ENCODE measurements at places on chromosomes 6 and 20.

DNA sequence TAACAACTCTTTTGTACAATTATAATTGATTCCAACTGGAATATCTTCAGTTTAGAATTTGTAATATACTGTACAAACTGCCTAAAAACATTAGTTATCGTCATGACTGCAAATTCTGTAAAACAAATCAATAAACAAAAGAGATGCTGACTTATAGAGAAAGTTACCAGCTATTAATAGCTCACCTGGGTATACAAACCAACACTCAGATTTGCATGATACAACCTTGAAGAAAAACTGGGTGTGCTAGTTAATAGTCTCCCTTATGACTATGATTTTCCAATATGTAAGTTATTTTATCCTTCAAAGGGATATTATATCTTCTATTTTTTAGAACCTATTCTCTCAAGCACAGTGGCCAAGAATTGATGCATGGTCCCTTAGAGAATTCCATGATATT is 698.5 kb downstream of the FRK start:
- DNase-seq = no peak

DNA sequence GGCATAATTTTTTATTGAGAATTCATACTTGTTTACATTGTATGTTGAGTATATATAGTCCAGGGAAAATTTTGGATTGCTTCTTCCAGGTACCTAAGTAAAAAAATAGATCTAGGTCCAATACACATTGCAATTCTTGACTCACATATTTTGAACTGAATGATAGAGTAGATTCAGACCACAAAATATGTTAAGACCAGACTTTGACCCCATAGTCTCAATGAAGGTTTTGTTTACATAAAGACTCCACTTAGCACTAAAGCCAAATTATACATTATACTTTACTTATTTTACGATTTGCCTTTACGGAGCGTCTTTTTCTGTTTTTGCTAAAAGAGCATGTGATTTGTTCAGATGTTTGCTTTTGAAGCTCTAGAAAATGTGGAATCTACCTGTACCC is 144.1 kb upstream of the PTCHD4 start:
- DNase-seq = no peak

DNA sequence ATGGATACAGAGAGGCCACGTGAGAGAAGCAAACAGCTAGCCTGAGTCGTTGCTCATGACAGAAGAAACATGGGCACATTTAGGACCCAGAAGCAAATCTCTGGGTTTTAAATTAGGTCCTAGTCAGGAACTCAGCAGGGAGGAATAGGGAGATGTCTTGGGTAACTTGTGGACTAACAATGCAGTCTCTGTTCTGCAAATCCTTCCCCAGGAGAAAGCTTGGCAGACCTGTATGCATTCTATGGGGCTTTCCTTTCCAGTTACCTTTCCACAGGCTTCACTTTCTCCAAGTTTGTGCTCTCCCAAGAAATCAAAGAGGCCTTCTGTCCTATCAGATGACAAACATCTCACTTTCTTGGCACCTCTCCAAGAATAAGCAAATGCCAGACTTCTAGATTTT is 47.2 kb upstream of the PLCB4 start:
- no peak for DNase-seq

DNA sequence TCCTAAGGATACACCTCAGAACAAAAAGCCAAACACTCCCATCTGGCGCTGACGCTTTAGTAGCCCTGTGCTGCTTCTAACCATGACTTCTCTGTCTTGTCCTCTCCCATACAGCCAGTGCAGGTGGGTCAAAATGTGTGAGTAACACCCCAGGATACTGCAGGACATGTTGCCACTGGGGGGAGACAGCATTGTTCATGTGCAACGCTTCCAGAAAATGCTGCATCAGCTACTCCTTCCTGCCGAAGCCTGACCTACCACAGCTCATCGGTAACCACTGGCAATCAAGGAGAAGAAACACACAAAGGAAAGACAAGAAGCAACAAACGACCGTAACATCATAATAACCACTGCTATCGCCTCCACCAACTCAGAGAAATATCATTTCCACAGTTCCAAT is 1.4 kb downstream of the DEFB132 start:
- no peak for DNase-seq

GRCh38 chr6:122116835-122117627 is 282.4 kb upstream of the HSF2 start:
- no peak for DNase-seq

GRCh38 chr6:131368198-131368911 is 204.7 kb upstream of the ARG1 start:
- DNase-seq = no peak

GRCh38 chr6:127267646-127268625 is 1.3 kb downstream of the RNF146 start:
- no peak for DNase-seq

DNA sequence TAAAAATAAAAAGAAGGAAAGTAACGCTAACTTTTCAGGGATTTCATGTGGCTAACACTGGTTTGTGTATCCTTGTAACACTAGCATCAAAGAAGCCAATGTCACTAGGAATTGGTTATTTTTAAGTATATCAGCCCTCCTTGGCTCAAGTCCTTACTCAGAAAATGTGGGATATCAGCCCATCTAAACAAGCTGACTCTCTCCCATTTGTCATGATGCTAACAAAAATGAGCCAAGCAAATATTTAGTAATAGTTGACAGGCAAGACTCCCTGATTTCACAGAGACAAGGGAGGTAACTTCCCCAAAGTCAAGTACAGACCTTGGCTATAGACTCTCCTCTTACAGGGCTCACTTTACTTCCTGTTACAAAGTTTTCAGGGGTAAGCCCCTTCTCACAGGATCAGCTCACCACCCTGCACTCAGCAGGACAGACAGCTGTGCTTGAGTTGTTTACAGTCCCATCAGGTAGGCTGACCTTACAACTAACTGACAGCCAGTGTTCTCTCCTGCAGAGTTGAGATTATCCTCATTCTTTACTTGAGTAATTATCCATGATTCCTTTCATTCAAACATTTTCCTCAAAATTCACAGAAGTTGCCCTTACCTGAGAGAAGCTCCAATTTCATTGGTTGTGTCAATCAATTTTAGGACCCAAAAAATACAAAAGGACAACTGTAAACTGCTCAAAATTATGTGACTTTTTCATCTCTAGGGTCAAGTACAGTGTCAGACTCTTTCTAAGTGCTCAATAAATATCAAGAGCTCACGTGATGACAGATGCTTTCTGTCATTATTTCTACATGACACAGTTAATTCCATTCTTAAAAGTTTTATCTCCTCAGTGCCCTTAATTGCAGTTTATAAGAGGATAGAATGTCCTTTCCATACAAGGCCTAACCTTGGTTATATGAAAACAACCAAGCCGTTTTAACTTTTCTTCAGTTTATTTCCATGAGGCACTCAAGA is 38.1 kb upstream of the BMP5 start:
- no peak for DNase-seq

- DNase-seq = no peak
Measured at GRCh38 chr6:151536188-151536479, 42.3 kb downstream of the CCDC170 start.

DNA sequence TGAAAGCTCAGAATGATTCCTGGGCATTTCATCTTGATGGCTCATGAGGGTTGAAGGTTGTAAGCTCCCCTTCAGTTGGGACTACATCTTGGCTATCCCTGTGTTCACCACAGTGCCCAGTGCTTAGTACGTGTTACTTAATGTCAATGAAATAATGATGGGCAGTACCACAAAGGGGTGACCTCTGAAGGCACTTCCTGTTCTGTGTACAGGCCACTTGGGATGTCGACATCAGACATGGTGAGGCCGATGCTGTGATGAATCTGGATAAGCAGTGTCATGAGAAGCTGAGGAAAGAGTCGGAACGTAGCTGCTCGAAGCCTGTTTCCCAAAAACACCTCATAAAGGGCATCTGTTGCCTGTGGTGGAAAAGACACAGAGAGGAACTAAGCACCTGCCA is 27.6 kb upstream of the RBL1 start:
- DNase-seq = no peak

- no peak for DNase-seq
Measured at GRCh38 chr20:53804920-53805894, 211.6 kb upstream of the ZNF217 start.

- DNase-seq = no peak
Measured at GRCh38 chr6:146269482-146269881, 240.6 kb downstream of the GRM1 start.

GRCh38 chr6:138724015-138724414 is 49.6 kb upstream of the CCDC28A start:
- DNase-seq = no peak

- no peak for DNase-seq
Measured at GRCh38 chr6:137266309-137266586, 47.1 kb upstream of the IFNGR1 start.

DNA sequence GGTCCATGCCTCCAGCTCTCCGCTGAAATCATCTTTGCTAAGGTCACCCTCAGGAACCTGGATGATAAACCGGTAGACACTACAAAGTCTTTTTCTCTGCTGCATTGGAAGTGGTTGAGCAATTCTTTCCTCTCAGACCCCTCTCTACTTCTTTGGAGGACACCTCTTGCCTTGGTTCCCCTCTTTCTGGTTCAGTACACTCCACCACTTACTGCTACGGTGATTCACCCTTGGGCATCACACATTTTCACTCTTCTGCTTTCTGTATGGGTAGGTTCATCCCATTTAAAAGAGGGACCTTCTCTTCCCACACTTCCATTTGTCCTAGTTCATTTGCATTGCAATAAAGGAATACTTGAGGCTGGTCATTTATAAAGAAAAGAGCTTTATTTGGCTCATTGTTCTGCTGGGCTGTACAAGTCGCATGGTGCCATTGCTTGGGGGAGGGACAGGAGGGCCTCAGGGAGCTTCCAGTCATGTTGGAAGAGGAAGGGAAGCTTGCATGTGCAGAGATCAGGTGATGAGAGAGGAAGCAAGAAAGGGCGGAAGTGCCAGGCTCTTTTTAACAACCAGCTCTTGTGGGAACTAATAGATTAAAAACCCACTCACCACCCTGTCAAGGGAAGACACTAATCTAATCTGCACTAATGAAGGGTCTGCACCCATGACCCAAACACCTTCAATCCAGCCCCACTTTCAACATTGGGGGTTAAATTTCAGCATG is 149.7 kb upstream of the TMEM170B start:
- no peak for DNase-seq

DNA sequence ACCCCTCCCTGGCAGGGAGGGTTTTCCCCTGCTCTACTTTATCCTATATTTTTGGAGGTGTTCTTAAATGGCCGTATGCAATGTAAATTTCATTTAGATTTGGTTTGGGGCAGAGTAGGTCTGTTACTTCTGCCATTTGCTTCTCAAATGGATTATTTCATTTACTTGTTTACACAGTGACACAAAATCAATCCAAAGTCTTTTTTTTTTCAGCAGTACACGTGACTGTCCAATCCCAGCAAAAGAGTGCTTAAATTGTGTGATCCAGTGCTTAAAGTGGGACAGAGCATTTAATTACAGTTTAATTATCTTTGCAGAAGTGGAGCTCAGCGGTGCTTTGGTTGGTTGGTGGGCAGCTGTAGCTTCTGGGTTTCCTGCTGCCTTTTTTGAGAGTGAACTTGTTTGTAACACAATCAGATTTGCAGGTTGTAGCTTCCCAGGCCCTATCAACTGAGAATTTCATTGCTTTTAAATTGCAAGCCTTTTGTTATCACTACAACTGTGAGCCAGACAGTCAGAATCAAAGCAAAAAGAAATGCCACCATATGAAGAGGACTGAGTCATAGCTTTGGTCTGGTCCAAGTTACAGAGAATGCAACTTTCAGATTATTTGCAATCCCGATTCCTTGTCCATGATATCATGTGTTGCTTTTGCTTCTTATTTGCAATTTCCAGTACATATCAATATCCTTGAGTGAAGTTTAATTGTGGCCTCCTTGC is 216.9 kb downstream of the DOK5 start:
- DNase-seq = no peak

DNA sequence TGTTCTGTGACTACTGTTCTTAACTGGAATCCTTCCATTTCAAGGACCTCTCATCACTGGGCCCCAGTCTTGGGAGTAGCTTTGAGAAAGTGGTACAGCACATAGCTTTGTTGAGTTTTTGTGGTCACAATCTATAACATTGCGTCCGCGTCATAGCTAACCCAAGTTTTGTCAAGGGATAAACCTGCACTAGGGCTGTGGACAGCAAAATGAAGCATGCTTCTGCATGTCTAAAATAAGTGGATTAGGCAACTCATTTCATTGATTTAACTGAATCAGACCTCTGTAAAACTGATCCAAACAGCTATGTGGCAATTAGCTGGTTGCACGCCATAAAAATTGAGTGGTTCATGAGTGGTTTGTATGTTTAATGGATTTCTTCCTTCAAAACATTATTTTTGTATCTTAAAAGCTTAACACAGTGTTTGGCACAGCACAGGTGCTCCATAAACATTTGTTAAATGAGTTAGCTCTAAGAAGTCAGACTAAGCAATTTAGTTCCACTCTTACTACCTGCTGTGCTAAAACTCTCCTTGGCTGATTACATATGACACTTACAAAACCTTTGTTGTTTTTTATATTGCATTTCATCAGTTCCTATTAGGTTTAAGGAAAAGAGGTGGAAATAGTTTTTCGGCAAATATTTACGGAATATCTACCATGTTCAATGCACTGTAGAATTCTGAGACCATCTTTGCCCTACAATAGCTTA is 160.3 kb upstream of the ATXN1 start:
- DNase-seq = no peak

DNA sequence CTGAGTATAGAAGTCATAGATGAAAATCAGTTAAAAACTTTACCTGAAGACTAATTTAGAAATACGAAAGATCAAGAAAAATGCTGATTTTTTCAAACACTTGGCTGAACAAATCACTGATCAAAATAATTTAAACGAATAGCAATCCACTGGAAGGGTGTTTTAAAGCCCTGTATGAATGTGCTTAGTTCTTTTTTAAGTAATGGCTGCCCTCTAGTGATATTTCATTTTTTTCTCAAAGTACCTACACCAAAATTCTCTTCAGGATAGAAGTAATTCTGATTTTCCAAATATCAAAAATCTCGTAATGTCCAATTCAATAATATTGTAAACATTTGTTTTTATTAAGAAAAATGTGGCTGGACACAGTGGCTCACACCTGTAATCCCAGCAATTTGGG is 32.5 kb downstream of the AKAP7 start:
- no peak for DNase-seq

DNA sequence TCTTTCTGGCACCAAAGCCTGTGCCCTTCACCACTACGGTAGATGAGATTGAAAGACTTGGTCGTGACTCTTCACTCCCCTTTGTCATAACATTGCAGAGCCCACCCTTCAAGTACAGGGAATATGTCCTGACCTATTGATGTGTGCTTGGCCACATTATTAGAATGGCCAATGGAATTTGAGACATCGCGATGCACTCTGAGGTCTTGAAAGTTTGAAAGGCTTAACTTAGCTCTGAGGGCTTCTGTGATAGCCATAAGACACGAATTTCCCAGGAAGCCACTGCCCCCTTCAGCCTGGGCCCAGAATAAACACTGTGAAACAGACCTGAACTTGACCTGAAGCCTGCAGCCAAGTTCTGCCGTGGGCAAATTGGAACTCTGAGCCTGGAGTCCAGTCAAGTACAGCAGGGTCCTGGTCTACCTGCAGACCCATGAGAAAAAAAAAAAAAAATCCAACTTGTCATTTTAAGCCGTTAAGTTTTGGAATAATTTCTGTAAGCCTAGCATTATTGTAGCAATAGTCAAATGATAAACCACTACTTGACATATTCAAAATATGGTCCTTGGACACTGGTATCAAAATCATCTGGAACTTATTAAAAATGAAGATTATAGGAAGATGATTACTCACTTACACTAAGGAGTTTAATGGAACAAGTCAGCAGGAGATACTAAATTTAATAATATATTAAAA is 36.9 kb upstream of the TRAF3IP2 start:
- DNase-seq = no peak

Measured in stimulated activated CD8-positive, alpha-beta memory T cell treated with anti-CD3 and anti-CD28 coated beads, Interleukin-4, amount 100 ng/mL, for 1 hour (primary cell).